ENCODE measurements at places on chromosomes 1 and 21.

DNA sequence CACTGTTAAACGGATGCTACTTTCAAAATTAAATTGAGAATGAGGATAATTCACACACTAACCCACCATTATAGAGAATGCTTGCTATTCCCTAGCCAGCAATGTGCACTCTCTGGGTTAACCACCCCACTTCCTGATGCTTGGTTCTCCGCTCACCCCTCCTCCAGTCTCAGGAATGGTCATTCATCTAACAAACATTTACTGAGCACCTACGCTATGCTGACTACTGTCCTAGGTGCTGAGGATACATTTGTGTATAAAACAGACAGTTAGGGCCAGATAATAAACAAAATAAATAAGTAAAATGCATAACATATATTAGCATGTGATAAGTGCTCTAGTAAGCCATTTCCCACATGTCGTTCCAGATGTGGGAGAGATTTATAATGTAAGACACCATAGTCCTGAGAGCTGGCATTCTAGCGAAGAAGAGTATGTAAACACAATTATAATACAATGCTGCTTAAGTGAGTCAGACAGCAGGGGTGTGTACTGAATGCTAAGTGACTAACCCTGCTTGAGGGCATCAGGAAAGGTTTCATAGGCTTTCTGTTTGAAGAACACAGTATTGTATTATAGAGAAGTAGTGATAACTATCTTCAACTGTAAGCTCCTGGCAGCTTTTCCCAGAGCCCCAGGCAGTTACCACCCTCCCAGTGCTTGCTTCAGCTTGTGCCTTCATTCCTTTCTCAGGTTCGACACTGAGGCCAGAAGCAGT lies 126.7 kb upstream of the CACHD1 start:
- DNase-seq: no peak

DNA sequence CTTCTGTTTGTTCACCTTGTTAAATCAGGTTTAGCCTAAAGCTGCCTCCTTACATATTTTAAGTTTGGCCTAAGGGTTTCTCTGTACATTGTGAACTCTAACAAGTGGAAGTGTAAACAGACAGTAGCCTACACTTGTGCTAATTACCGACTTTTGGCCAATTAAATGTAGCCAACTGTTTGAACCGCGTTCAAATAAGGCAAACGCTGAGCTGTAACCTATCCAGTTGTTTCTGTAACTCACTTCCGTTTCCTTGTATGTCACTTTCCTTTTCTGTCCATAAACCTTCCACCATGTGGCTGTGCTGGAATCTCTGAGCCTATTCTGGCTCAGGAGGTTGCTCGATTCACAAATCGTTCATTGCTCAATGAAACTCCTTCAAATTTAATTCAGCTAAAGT lies 8.0 kb upstream of the FCAMR start:
- DNase-seq: no peak

DNA sequence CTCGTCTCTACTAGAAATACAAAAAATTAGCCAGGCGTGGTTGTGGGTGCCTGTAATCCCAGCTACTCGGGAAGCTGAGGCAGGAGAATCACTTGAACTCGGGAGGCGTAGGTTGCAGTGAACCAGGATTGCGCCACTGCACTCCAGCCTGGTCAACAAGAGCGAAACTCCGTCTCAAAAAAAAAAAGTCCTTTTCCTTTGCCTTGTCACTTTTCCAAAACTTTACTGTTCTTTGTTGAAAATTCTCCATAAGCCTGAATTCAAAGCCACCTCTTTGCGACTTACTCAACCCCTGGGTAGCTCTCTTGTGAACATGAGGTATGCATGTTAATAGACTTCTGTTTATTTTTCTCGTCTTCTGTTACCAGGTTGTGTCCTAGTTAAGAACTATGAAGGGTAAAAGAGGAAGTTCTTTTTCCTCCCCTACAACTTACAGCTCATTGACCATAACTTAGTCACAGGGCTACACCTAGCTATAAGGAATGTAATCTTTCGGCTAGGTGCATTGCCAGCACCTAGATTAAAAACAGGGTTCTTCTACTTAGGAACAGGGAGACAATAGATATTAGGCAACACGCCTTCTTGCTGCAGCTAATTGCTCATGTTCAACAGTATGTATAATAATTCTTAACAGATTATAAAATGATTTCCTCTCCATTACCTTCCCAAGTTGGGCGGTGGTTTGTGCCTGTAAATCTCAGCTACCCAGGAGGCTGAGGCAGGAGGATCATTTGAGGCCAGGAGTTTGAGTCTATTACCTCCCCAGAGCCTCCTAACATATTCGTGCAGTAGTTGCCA lies 40.9 kb downstream of the PTAFR start:
- no peak for DNase-seq

- no peak for DNase-seq
These were observed 131.1 kb downstream of the NFIA start for GRCh38 chr1:61213245-61214011.

GRCh38 chr1:41848216-41848952 lies 70.3 kb downstream of the HIVEP3 start:
- no peak for DNase-seq

DNA sequence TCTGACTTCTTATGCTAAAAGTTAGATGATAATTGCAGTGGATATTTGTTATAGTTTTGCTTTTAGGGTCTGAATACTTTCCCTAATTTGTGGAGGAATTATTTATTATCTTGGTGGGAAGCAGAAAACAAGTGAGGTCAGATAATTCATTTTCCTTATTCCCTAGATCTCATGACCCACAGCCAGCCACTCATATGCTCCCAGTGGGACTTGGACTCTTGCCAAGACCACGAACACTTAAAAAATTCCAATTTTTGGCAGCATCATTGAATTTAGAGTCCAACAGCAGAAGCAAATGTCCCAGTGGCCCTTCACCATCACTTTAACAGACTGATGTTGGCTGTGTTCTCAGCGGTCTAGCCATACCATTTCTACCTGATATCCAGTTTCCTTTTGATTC lies 204.2 kb downstream of the HMCN1 start:
- no peak for DNase-seq

DNA sequence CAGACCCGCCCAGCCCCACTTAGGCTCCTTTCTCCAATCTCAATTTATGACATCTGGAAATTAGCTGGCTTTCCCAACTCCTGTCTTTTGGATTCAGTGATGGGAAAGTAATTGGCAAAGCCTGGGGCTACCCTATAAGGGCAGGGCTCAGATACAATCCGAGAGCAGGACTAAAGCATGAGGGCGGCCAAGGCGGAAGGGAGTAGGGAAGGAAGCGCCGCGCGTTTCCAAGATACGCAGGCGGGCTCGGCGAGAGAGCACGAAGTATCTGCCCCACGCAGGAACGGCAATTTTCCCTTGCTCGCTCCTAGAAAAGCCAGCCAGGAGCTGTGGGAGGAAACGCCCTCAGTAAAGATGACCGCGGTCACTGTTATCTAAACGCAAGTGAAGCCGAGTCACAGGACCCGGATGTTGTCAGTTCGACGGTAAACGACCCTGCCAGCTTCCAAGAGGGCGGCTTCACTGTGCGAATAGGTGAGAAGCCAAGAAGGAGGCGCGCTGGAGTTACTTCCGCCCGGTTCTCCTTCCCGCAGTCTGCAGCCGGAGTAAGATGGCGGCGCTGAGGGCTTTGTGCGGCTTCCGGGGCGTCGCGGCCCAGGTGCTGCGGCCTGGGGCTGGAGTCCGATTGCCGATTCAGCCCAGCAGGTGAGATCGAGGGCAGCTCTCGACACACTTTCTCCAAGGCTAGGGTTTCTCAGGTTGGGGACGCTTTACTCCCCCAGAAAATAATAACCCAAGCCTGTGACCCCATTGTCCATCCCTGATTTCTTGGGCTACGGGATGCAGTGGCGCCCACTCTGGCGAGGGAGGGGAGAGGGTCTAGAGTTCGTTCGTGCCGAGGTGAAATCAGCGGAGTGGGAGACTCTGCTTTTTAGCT lies at the start of gene NDUFS2:
NDUFS2 (plus strand) TSS at position 532 of the 877 bp plus-strand sequence; CDS start at position 551, 19 bp downstream.
- peak; percentile 98 for DNase-seq

- DNase-seq: no peak
These were observed 35.1 kb upstream of the DIP2A start for GRCh38 chr21:46423546-46424038.

GRCh38 chr1:201360901-201361651 lies 16.4 kb downstream of the TNNT2 start:
- DNase-seq: no peak

GRCh38 chr1:218573925-218574324 lies 228.8 kb downstream of the TGFB2 start:
- DNase-seq: no peak

DNA sequence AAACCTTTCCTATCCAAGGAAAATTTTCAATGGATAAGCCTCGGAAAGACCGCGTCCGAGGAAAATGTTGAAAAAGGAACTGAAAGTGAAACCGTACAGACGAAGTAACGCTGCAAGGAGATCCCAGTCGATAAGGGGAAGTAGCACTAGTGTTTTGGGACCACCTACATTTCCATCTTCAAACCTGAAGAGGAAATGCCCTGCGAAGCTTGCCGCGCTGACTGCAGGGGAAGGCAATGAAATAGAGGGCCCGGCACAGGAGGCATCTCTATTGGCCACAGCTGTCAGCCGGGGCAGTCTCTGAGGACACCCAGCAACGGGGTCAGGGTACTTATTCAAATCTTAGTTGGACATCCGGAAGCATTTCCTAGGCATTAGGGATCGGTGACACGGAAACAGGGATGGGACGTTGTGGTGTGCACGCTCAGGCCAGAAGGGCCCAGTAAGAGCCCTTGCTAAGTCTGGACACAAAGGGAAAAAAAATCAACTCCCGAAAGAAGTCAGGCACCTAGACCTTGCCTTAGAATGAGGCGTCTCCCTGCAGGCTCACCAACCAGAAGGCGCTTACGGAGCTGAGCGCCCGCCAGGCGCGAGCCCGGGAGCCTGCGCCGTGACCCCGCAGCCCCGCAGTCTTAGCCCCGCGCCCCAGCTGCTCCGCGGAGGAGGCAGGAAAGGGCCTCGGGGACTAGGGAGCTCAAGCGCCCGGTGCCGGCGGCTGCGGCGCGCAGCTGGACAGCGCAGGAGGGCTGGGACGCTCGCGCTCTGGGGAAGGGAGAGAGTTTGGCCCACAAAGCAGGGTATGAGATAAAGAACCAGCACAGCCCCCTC lies 655 bp downstream of the USF1 start:
- peak; percentile 24 for DNase-seq

DNA sequence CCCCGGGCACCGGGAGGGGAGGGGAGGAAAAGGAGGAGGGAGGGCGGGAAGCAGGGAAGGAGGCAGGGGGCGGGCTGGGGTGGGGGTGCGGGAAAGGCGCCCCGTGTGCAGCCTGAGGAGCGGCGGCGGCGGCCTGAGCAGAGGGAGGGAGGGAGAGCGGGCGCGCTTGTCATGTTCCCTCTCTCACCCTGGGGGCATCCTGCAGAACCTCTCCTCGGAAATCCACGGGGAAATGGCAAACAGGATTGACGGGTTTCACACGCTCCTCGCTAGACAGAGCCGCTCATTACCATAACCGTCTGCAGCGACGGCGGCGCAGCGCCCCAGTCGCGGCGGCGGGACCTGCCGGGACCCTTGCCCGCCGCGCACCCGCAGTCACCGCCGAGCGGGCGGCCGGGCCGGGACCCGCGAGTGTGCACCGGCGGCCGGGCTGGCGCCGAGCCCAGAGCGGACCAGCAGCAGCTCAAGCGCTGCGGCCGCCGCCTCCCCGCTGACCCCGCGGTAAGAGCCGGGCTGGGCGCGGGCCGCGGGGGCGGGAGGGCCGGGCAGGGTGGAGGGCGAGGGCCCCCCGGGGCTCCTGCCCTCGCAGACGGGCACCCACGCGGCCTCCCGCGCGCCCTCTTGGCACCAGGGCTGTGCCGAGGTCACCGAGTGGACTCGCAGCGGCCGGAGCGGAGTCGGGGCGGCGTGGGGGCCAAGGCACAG lies at the start of gene SERTAD4:
SERTAD4 (plus strand) TSS at position 286 of the 705 bp plus-strand sequence. CDS start 5,165 bp downstream, outside the sequence.
- DNase-seq: peak; percentile 71

- no peak for DNase-seq
These were observed 112.7 kb downstream of the PRDM2 start for GRCh38 chr1:13812456-13813397.

DNA sequence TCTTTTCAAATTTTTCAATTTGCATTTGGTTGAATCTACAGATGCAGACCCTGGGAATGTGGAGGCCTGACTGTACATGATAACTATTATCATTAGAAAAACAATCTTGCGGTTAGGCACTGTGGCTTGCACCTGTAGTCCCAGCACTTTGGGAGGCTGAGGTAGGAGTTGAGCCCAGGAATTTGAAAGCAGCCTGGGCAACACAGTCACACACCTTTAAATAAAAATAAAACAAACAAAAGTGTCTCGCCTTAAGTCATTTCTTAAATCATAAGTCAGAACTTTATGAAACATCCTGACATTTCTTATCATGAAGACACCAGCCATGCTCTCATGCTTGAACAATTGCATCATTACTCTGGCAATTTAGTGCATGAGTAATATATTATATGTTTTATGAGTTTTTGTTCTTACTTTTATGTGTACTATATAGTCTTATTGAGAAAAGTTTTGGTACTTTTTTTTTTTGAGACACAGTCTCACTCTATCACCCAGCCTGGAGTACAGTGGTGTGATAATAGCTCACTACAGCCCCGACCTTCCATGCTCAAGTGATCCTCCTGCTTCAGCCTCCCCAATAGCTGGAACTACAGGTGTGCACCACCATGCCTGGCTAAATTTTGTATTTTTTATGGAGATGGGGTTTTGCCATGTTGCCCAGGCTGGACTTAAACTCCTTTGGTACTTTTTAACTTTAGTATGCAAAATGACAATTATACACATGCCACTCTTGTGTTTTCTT lies 7.8 kb downstream of the TBX19 start:
- no peak for DNase-seq

GRCh38 chr1:98662356-98662670 lies 792 bp downstream of the SNX7 start:
- DNase-seq: no peak

DNA sequence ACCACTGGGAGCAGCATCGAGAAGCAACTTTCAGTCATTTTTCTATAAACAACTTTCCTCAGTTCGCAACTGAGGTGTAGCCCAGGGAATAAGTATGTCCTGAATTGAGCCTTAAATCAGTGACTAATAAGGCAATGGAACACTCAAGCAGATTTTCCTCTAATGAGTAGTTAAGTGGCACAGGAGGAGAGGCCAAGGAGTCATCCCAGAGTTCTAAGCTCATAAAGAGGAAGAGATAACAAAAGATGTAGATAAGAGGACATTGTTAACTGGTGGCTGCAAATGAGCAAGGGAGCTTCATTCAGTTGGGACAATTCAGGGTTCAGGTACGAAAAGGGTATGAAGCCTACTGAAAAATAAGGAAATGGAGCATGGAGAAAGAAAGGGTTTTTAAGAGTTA lies 64.5 kb downstream of the LRRC40 start:
- no peak for DNase-seq

- peak; percentile 93 for DNase-seq
These were observed at the start of gene ZBTB8OS for GRCh38 chr1:32650248-32650751. TSS of gene ZBTB8OS (minus strand) at chr1:32650550. CDS start at chr1:32650529, 21 bp downstream.

GRCh38 chr1:1534401-1535154 lies 5.8 kb downstream of the TMEM240 start:
- DNase-seq: no peak

DNA sequence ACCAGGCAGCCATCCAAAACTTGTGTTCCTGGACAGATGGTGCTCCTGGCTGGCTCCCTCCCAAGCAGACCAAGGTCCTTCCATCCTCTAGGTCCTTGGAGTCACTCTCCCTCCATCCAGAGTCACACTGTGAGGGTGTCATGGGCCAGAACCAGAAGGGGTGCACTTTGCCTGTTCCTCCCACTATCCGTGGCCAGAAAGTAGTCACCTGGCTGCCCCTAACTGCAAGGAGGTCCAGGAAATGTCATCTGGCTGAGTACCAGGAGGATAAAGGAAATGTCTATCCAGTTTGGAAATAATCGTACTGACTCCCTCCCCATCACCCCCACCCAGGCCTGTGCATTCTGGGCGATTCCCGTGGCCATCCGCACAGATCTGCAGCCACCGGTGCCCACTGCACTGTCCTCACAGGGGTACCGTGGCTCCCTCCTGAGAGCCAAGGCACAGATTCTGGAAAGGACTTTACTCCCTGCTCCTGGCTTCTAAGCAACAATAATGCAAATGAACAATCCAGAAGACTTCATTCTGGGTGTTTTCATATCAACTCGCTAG lies 253.2 kb downstream of the NPHP4 start:
- no peak for DNase-seq

Data from NCI-H2171 (cell line).